ENCODE measurements at places on chromosomes 1 and 21. TPM values are rescaled to one million over a fixed set of nuclear protein-coding genes. Genes with fewer than 3 reads are reported as not detected.

The ITSN1 gene
- polyA plus RNA-seq: 67.1 TPM

The OR2T33 gene
- not detected for polyA plus RNA-seq

The OLIG2 gene
- polyA plus RNA-seq: not detected

The AIRE gene
- not detected for polyA plus RNA-seq

The PM20D1 gene
- polyA plus RNA-seq: 0.02 TPM

The SPAG17 gene
- polyA plus RNA-seq: not detected

The AMY1A gene
- not detected for polyA plus RNA-seq

The RSPO1 gene
- 0.08 TPM for polyA plus RNA-seq

The FAM177B gene
- not detected for polyA plus RNA-seq

The OR2M3 gene
- not detected for polyA plus RNA-seq

The FAM110D gene
- polyA plus RNA-seq: not detected

The CCDC17 gene
- 0.05 TPM for polyA plus RNA-seq

The GIPC2 gene
- 0.35 TPM for polyA plus RNA-seq

The TNNI3K gene
- polyA plus RNA-seq: 0.27 TPM
